ENCODE measurements at places on chromosomes 2 and 18.

GRCh38 chr2:239826786-239827522 lies 198.2 kb downstream of the NDUFA10 start:
- DNase-seq = no peak

DNA sequence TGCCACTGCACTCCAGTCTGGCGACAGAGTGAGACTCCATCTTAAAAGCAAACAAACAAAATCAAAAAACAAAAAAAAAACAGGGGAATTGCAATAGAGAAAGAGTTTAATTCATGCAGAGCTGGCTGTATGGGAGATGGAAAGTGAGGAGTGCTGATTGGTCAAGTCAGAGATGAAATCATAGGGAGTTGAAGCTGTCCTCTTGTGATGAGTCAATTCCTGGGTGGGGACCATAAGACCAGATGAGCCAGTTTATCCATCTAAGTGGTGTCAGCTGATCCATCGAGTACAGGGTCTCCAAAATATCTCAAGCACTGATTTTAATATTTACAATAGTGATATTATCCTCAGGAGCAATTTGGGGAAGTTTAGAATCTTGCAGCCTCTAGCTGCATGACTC lies 45.3 kb downstream of the FRZB start:
- peak; percentile 8 for DNase-seq

DNA sequence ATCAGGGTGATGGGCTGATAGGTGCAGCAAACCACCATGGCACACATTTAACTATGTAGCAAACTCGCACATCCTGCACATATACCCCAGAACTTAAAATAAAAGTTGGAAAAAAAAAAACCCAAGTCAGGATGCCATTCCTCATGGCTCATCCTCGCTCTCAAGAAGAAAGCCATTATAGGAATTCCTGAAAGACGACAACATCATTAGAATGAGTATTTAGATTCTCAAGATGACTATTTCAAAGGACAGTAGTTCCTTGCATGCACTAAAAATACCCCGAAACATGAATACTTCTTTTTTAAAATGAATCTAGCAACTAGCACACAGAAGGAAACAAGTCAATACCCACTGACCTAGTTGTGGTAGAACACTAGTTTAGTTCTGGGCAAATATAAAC lies 285.8 kb upstream of the REV1 start:
- DNase-seq = no peak

- DNase-seq = no peak
Measured at GRCh38 chr2:140737006-140737405, 1393.8 kb downstream of the LRP1B start.

GRCh38 chr18:7023063-7023580 lies 94.5 kb downstream of the LAMA1 start:
- no peak for DNase-seq

GRCh38 chr2:223598994-223599639 lies 3.0 kb downstream of the SCG2 start:
- DNase-seq = no peak

- DNase-seq = no peak
Measured at GRCh38 chr2:233822101-233822771, 32.1 kb downstream of the HJURP start.

GRCh38 chr18:22974707-22975106 lies 41.6 kb downstream of the RBBP8 start:
- DNase-seq = no peak

- no peak for DNase-seq
Measured at GRCh38 chr2:234472155-234472554, 24.7 kb downstream of the ARL4C start.

GRCh38 chr2:239883326-239884050 lies 141.7 kb downstream of the NDUFA10 start:
- no peak for DNase-seq

DNA sequence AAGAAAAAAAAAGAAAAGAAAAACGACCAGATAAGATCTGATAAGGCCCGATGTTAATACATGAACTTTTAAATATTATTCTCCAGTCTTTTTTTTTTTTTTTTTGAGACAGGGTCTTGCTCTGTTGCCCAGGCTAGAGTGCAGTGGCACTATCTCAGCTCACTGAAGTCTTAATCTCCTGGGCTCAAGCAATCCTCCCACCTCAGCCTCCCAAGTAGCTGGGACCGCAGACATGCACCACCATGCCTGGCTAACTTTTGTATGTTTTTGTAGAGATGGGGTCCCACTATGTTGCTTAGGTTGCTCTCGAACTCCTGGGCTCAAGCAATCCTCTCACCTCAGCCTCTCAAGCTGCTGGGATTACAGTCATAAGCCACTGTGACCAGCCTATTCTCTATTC lies 1.6 kb downstream of the ABCG5 start:
- no peak for DNase-seq

DNA sequence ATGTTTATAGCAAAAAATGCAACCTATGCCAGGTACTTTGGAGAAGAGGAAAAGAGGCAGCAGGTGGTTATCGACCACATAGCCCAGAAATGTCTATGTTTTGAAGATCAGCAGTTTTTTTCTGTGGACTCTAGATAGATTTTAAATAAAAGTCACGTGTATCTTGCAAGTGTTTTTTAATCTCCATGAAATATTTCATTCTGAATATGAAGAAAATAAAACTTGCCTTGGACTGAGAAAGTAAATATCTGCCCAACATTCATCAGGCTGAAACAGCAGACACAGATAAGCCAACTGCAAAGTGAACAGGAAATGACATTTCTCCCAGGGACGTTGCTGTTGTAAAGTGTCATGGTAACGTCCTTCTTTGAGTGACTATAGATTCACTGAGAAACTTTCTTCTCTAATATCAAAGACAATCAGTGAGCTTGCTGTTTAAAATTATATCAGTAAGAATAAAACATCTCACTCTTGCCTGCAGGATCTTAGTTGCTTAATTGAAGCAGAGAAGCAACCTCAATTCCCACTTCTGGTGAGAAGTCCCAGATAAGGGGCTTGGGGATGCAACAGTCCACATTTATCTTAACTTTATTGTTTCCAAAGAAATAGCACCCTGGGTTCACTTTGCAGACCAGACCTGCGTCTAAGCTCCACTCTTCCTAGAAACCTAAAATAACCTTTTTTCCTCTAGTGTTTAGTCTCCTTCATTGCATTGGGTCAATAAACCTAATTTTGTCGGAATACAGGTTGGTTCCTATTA lies 6.3 kb downstream of the MYOM1 start:
- no peak for DNase-seq

DNA sequence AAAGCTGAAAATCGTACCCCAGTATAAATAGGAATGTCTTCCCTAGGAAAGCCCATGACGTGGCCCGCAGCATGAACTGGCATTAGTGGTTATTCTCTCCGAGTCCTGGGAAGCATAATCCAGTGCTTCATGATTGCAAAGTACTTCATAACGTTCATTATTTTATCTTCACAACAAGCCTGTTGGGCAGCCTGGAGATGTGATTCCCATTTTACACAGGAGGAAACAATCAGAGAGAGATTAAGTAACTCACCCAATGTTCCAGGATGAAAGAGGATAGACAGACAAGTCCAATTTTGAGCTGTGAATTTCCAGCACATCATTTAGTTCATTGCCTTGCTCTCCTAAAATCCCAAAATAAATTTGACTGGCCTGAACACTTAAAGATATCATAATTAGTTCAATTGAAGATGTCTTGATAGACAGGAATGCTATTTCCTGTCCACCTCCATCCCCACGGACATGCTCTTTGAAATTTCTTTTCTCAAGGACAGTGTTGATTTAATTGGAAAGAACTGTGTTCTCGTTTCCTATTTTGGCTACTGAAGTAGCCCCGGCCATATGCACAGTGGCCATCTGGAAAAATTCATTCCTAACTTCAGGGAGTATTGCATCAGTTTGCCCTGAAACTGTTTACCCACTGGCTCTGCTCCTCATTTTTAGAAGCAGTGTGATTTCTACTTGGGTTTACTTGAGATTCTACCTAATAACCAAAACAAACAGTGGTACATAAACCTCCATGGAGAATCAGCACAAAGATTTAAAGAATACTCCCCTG lies 93.9 kb downstream of the VWC2L start:
- peak; percentile 40 for DNase-seq

GRCh38 chr2:141317986-141318385 lies 812.8 kb downstream of the LRP1B start:
- DNase-seq = no peak

- DNase-seq = no peak
Measured at GRCh38 chr2:2166881-2167280, 164.2 kb downstream of the MYT1L start.

DNA sequence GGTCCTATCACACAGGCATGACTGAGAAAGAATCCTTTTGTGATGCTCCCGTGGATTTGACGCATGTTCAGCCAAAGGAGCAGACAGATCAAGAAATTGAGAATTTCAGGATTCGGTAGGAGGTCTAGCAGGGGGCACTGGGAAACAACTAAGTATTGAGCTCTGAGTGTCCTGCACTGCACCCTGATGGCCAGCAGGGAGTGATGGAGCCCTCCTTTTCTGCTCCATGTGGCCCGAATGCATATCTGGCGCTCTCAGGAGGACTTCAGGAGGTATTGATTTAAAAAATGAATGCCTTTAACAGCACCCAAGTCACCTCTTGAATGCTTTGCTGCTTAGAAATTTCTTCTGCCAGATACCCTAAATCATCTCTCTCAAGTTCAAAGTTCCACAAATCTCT lies 58.0 kb downstream of the ZNF519 start:
- no peak for DNase-seq

DNA sequence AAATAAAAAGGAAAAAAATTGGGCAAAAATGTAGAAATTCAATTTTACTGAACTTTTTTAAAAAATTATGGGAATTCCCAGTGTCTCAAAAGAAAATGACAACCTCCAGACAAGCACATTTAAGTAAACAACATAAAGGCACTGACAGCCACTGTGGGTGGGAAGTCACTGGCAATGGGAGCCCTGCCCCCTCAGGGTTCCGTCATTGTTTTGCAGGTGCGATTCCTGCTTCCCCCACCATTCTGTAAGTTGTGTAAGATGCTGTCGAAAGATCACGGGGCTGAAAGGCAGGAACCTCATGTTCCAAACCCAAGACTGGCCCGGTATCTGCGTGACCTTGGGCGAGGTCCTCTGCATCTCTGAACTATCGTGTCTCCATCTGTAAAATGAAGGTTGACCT lies 15.8 kb upstream of the ASPRV1 start:
- DNase-seq = no peak

- DNase-seq = no peak
Measured at GRCh38 chr2:106140913-106141312, 53.2 kb downstream of the UXS1 start.

- DNase-seq = no peak
Measured at GRCh38 chr2:177328056-177328455, 63.5 kb upstream of the NFE2L2 start.

GRCh38 chr2:7725850-7726242 lies 808.6 kb downstream of the RNF144A start:
- no peak for DNase-seq

DNA sequence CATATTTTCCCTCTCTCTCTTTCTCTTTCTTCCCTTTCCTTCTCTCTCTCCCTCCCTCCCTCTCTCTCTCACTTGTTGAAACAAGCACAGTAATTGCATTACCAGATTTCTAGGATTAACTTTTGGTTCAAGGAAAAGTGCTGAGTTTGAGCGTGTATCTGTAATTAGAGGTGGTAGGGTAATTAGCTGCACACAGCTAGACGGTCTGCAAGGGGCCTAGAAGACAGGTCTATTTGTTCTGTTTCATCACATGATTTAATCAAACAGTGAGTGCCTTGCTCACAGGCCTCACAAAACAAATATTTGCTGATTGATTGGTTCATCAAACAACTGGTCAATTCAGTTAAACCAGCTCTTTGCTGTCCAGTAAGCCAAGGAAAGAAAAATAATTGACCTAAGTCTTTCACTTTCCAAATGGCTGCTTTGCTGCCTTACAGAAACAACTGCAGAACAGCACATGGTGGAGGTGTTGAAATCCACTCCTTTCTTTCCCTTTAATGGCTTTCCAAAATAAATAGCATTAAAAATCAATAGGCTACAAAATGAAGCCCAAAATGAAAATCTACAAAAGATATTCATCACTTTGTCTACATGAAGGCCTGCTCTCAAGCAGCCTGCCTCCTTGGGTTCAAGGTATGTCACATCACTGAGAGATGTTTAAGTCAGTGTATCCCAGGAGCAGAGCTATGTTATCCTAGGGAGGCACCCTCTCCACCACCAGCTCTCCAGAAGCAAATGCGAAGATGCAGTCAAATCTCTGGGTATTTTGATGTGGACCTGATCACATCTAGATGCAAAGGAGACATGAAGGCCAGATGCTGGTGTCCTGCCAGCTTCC lies 264.4 kb upstream of the SIX2 start:
- DNase-seq = no peak

DNA sequence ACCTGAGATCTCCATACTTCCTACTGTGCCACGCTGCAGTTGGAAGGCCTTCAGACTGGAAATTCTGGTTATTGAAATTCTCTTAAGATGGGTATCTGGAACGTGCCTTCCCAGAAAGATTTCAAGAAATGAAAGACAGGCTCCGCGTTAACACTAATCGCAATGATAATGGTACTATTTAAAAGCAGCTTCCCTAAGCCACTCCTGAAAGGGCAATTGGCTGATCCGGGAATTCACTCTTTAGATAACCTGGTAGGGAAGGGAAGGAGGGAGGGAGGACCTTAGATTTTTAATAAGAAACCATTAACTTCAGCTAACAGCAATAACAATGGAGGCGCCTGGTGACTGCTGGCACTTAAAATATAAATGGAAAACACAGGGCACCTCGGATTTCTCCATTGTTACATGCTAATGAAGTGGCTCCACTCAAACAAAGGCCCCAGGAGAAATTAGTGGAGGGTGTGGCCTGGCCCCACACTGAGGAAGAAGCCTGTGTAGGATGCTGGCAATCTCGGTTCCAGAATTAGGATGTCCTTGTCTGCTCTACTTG lies 22.5 kb upstream of the MTA3 start:
- DNase-seq = no peak

GRCh38 chr18:57519668-57520424 lies 66.7 kb downstream of the FECH start:
- DNase-seq = no peak

- peak; percentile 68 for DNase-seq
Measured at GRCh38 chr2:226701052-226701451, 98.6 kb downstream of the IRS1 start.

DNA sequence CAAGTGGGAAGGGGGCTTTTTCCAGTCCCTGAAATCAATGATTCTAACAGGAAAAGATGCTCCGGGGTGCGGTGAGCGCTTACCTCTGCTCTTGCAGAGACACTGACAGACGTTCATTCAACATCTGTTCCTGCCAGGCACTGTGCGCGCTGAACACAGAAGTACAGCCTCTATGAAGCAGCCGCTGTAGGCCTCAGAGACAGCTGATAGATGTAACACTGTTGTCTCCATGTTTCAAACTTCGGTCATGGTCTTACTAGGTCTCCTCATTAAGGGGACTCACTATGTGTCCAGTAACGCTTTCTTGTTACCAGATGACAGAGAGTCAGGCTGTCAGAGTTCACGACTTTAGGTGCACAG lies 649 bp upstream of the CLIP4 start:
- peak; percentile 90 for DNase-seq

GRCh38 chr2:63842149-63843061 lies 709 bp downstream of the UGP2 start:
- peak; percentile 34 for DNase-seq

Measured in NCI-H524 (cell line).